ENCODE measurements at places on chromosomes 11 and 22.

DNA sequence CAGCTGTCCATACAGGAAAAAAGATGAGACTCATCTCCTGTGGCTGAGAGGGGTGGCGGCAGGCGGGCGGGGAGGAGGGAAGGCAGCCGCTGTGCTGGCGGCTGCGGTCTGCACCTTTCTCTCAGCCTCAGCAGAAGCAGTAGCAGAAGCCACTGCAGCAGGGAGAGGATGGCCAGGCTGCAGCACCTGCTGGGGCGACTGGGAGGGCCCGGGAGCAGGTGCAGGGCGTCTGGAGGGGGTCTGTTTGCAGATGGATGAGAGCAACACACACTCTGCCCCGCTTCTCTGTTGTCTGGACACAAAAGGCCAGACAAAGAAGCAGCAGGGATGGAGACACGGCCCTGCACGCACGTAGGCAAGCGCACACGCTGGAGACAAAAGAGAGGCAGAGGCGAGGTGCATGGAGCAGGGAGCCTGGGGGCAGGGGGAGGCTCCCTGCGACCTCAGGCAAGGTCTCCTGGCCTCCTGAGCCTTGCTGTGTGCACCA lies 9.3 kb upstream of the MIAT start:
- no peak for DNase-seq

DNA sequence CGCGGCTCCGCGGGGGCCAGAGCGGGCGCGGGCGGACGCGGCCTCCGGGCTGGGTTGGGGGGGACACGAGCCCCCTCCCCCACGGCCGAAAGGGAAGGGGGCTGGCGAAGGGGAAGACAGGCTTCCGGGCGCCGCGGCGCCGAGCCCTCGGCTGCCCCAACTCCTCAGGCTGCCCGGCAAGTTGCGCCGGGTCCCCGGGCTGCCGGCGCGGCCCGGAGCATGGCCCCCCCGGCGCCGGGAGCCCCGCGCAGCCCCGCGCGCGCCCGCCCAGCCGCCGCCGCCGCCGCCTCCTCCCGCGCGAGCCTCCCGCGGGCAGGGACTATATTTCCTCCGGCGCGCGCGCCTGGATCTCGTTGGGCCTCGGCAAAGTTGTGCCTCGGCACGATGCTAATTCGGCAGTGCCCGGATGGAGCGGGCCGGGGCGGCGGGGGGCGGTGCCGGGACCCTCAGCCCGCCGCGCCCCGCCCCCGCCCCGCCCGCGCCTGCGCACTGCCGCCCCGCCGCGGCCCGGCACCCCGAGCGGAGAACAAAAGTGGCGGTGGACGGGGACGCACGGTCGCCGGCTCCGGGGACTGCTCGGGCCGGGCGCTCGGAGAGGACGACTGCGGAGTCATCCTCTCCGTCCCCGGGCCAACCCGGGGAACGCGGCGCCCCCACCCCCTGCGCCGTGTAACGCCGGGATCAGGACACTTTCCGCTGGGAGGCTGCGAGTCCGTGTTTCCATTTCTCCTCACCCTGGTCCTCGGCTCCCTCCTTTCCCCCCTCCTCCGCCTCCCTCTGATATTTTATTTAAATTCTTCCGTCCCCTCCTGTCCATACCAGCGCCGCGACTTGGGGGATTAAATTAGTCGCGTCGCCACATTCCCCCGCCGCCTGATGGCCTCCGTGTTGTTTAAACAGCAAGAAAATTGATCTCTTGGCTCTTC lies at the start of gene PHF21B:
Gene PHF21B (minus strand): TSS at position 400 of the 926 bp plus-strand sequence. CDS start 456 bp downstream, outside the sequence.
- peak; percentile 89 for DNase-seq

DNA sequence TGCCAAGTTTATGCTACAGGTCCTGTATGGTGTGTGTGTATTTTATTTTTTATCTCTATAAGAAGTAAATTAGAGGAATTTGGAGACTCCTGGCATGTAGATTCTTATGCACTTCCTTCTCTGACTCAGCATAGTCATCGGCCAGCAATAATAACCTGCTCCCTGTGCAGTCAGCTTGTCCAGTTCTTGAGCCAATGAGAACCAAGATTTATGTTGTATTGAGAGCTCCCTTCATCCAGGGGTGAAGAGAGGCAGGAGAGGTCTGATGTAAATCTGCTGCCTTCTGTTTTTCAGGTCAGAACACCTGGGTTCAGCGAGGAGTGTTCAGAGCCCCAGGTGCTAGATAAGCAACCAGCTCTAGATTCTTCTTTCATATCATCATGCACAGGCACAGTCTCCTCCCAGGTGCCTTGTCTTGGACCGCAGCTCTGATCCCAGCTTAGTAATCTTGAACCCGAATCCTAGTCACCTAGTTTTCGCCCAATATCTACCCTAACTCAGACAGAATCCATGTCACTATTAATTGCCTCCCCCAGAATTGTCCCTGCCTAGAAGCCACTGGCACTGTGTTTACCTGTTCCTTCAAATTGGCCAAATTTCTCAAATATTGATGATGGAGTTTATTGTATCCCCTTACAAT lies 328.2 kb upstream of the NCAM1 start:
- peak; percentile 63 for DNase-seq

- no peak for DNase-seq
These were observed 55.2 kb upstream of the MYEOV start for GRCh38 chr11:69238573-69239351.

DNA sequence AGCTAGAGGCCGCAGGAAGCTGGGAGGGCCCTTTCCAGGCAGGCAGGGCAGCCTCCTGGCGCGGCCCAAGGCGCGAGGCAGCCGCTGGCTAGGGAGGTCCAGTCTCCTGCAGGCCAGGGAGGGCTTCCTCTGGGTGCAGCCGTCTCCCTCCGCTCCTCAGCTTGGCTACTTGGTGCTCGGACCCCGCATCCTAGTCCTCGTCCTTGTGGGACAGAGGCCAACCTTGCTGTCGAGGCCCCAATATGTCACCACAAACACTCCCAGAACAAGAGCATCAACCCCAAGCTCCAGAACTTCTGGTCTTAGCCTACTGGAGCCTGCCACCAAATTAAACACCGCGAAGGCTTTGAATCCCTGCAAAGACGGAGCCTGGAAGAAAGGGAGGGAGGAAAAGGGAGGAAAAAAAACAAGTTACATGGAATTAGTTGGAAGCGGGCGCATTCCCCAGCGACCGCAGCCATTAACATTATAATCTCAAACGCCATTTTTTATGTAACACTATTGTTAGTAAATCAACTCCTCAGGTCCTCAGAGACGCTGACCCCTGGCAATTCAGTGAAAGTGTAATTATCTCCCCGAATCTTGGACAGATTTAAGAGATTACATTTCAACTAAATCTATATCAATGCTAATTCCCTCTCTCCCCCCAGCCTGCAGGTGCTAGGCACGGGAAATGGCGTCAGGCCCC lies 12.7 kb upstream of the PAX6 start:
- DNase-seq: peak; percentile 67

DNA sequence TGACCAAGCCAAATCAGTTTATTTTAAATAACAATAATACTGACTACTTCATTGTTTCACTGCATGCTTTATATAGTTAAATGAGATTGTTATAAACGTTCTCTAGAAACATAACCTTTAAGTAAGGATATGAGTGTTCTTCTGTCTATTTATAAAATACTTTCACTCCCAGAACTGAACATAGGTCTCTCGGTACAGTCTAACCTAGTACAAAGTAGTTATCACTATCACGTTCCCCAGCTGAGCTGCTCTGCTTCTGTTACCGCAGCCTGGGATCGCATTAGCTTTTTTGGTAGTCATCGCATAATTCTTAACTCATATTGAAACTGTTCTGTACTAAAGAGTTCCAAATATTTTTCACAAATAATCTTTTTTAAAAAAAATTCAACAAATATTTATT lies 143.6 kb downstream of the WNT11 start:
- DNase-seq: no peak

- no peak for DNase-seq
These were observed 59.3 kb downstream of the GGTLC2 start for GRCh38 chr22:22703715-22704114.

GRCh38 chr11:11532574-11532973 lies 89.2 kb downstream of the GALNT18 start:
- DNase-seq: no peak

DNA sequence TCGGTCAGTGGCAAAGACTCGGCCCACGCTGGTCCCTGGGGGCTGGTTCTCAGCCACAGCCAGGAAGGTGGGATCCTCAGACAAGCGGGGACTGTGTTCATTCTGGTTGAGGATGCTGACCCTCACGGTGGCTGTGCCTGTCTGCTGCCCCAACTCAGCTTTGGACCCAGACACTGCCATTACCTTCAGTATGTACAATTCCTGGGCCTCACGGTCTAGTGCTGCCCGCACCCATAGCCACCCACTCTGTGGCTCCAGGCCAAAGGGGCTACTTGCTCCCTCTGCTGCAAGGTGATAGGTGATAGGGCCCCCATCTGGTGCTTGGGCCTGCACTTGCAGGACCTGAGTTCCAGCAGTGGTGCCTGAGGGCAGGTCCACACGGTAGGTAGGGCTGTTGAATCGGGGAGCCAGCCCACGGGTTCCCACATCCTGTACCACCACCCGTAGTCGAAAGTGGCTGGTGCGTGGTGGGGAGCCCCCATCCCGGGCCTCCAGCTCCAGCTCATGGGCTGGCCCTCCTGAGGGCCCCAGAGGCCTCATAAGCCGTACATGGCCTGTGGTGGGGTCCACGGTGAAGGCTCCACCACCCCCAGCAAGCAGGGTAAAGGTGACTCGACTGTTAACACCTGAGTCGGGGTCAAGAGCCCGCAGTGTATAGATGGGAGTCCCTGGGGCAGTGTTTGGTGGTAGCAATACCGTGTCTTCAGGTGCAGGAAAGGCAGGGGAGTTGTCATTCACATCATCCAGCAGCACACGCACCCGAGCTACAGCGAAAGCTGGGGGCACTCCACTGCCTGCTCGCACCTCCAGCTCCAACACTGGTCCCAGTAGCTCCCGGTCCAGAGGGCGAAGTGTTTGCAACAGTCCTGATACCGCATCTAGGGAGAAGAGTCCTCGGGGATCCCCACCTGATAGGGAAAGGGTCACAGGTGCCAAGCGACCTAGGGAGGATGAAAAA lies 13.2 kb upstream of the TPP1 start:
- no peak for DNase-seq

DNA sequence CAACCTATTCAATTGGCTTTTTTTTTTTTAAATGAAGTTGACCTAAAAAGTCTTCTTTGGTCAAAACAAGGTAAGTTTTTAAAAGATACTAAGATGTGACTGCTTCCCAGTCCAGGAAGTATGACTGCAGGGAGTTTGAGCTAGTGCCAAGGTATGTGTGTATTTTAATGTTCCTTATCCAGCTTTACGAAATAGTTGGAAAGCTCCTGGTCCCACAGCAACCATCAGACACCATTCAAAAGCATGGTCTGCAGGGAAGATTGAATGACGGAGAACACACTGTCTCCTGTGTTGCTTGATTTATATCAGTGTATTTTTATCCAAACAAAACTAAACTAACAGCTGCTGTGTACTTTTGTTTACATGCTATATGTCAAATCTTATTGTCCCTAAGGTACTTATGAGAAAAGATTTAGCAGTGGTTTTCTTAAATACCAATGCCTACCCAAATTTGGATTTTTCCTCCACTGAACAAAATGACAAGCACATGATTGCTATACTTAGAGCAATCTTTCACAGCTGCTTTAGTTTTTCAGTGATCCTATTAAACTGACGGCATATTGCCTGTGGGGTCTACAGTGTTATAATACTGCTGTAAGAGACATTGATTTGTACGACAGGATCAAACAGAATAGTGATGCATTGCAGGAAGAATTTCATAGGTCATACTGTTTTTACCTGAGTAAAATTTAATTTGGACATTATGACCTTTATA lies 122.9 kb downstream of the DCDC1 start:
- DNase-seq: peak; percentile 30

Measured in astrocyte of the hippocampus (primary cell).